Uterus (tissue), 4 donors: ENCODE measurements at places on chromosomes 12 and 14. TPM values are rescaled to one million over a fixed set of nuclear protein-coding genes. Genes with fewer than 3 reads are reported as not detected.

DNA sequence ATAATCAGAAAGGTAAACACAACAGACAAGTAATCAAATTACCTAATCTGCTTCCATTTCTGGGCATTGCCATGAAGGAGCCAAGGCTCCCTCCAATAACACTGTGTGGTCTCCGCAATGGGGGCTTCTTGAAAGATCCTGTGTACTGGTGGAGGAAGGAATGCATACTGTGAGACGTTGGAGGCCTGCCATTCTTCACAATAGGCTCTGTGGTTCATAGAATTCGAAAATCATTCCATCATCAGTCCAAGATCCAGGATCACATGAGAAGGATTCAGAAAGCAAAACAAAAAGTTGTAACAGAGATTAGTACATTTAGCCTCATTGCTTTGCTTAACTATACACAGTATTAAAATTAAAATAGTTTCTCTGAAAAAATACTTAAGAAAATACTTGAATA, 76.3 kb downstream of the CDK17 start:
- no peak overlapping the region for H3K27ac ChIP-seq
- H3K27me3 ChIP-seq = no peaks in the 10 kb centered on the region
- DNase-seq = no peak
- H3K36me3 ChIP-seq = no peaks in the 10 kb centered on the region

DNA sequence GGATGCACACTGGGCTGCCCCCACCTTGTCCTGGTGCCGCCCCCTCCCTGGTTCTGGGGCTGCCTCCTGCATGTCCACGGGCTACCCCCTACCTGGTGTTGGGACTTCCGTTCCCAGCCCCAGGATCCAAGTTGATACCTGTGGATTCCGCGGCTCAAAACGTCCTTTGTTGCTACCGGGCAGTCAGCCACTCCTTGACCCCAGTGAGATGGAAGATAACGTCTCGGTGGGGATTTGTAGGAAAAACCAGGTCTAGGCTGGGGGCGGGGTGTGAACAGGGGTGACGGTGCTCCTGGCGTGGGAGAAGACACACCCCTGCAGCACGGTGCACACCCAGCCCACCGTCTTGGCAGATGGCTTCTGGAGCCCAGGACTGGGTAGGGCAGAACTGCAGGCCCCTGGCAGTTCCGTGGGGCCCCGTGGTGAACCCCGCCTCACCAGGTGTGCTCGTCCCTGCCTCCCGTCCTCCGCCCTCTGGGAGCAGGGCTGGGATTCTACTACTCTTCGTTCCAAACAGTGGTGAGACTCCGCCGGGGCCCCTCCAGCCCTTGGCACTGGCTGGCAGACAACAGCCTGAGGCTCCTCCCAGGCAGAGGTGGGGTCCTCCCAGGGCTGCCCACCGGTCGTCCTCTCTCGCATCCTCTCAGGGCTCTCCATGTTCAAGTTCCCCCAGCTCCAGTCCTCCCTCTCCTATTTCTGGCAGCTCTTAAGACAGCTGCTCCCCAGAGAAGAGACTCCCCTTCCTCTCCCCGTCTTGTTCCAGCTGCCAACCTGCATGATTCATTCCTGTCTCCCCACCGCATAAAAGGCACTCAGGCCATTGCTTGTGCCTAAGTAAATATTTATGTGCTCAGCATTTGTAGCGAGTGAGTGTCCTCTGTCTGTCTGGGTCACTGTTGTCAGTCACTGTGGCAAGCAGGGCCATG, 75.5 kb downstream of the FBXL14 start:
- no peak for DNase-seq
- no peaks in the 10 kb centered on the region for H3K4me1 ChIP-seq
- H3K27ac ChIP-seq = no peak overlapping the region
- no peaks in the 10 kb centered on the region for H3K36me3 ChIP-seq
- H3K4me3 ChIP-seq = no peak overlapping the region

GRCh38 chr12:52073531-52074381, 4.0 kb downstream of the ATG101 start:
- H3K36me3 ChIP-seq = no peaks in the 10 kb centered on the region
- no peak overlapping the region for H3K27ac ChIP-seq
- no peak for DNase-seq

DNA sequence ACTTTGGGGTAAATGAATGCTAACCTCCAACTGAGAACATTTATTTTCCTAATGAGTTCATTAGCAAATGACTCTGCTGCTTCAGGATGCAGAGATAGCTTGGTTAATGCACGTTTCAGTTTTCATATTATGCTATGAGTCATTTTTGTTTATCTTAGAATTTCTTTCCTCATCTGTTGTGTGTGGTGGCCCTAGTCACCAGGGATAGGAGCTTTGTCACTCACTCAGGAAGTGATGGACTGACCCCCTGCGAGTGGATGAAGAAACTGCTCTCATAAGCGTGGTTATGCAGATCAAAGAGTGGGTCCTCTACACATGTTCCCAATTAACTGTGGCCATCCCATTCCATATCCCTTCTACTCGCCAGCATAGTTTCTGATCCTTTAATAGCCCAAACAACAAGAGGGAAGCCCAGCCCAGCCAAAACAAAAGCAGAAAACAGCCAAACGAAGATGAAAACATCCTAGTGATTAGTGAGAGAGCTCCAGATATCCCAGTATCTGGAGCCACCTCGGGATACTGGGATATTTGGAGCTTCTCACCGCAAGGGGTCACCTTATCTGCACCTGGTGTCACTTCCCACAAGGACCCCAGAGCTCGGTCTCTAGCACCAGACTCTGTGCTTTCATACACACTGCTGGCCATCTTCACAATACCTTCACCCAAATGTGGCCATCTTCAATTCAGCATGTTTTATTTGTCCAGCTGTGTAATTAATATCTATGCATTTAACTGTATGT, 8.6 kb downstream of the TC2N start:
- H3K4me3 ChIP-seq = no peak overlapping the region
- no peak overlapping the region for H3K27ac ChIP-seq
- no peaks in the 10 kb centered on the region for H3K36me3 ChIP-seq

- no peaks in the 10 kb centered on the region for H3K27me3 ChIP-seq
- H3K36me3 ChIP-seq = no peaks in the 10 kb centered on the region
- H3K4me1 ChIP-seq = peaks cover 6% of the 10 kb centered on the region
- H3K27ac ChIP-seq = peak overlapping the region; percentile 74
- peak overlapping the region; percentile 75 for H3K4me3 ChIP-seq
- no peak for DNase-seq
Observed at GRCh38 chr14:64337888-64338615, 43.9 kb upstream of the ESR2 start.

DNA sequence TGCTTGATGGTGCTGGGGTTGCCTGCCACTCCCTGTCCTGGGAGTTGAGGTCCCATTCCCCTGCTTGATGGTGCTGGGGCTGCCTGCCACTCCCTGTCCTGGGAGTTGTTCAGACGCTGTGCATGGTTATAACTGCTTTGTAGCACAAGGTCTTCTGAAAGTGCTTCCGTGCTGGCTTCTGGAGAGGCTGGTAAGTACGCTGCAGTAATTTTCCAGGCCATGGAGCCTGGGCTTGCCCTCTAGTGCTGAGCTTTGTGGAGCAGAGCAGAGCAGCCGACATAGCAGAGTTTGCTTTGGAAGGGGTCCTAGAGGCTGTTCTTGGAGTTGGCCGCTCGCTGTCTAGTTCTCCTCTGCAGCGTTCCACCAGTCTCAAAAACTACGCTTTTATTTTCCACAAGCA, 6.3 kb downstream of the B4GALNT3 start:
- H3K27ac ChIP-seq = no peak overlapping the region
- no peaks in the 10 kb centered on the region for H3K4me1 ChIP-seq
- no peaks in the 10 kb centered on the region for H3K36me3 ChIP-seq
- no peaks in the 10 kb centered on the region for H3K27me3 ChIP-seq

DNA sequence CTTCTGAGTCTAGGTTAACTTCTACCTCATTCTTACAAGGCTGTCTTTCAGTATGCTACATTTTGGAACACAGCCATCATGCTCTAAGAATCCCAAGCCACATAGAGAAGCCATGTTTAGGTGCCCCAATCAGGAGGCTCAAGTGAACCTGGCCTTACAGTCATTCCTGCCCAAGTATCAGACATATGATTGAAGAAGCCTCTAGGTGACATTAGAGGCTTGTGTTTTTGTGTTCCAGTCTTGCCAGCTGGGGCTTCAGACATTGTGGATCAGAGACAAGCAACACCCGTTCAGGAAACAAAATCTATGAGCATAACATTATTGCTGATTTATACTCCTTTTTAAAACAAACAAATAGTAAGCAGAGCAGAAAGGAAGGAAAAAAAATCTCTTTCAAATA, 8.1 kb upstream of the SLC16A7 start:
- no peaks in the 10 kb centered on the region for H3K36me3 ChIP-seq
- no peak overlapping the region for H3K27ac ChIP-seq
- H3K27me3 ChIP-seq = no peaks in the 10 kb centered on the region
- no peaks in the 10 kb centered on the region for H3K4me1 ChIP-seq

GRCh38 chr12:83010169-83010804, 323.6 kb downstream of the TMTC2 start:
- no peak overlapping the region for H3K4me3 ChIP-seq
- H3K36me3 ChIP-seq = no peaks in the 10 kb centered on the region
- H3K4me1 ChIP-seq = no peaks in the 10 kb centered on the region
- DNase-seq = no peak
- no peak overlapping the region for H3K27ac ChIP-seq
- H3K27me3 ChIP-seq = no peaks in the 10 kb centered on the region

DNA sequence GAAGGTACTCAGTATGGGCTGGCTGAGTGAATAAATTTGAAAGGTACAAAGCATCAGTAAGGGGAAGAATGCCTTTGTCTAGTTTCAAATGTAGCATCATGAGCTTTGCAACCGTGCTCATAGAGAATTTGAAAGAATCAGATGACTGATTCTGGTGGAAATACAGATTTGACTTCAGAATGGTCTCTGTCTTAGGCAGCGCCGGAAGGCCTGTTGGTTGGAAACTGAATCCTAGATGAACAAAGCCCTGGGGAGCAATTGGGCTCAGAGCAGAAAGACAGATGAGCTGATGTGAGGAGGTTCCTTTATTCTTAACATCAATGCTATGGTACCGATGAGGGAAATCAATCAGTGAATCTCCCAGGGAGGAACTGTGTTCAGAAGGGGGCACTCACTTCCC, 137.3 kb downstream of the SNAPC1 start:
- H3K27ac ChIP-seq = no peak overlapping the region
- H3K27me3 ChIP-seq = no peaks in the 10 kb centered on the region
- DNase-seq = no peak
- H3K4me1 ChIP-seq = no peaks in the 10 kb centered on the region

The OTOGL gene
- 0.26 TPM for total RNA-seq
